ENCODE measurements at places on chromosomes 2 and 18.

- DNase-seq, result no peak
Observed at GRCh38 chr2:28463893-28464292, 32.0 kb upstream of the PLB1 start.

GRCh38 chr2:173793709-173794565, 171.2 kb downstream of the SP3 start:
- no peak for DNase-seq

GRCh38 chr2:184006998-184007397, 591.3 kb upstream of the ZNF804A start:
- no peak for DNase-seq

DNA sequence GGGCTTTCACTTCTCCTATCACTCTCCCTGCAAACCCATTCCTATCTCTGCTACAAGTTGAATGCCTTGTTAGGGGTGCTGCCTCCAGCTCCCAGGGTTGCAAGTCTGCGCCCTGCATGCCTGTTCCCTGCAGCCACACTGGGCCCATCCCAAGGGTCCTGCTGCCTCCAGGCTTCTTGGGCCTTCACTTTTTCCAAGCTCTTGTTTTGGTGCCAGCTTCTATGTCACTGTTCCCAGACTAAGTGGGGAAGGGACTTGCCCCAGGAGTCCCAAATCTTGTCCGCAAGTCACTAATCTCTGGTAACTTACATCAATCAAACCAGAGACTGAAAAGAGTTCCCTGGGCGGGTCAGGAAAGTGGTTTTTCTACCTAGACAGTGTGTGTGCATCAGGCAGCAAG, 65.4 kb downstream of the ZCCHC2 start:
- DNase-seq, result no peak

DNA sequence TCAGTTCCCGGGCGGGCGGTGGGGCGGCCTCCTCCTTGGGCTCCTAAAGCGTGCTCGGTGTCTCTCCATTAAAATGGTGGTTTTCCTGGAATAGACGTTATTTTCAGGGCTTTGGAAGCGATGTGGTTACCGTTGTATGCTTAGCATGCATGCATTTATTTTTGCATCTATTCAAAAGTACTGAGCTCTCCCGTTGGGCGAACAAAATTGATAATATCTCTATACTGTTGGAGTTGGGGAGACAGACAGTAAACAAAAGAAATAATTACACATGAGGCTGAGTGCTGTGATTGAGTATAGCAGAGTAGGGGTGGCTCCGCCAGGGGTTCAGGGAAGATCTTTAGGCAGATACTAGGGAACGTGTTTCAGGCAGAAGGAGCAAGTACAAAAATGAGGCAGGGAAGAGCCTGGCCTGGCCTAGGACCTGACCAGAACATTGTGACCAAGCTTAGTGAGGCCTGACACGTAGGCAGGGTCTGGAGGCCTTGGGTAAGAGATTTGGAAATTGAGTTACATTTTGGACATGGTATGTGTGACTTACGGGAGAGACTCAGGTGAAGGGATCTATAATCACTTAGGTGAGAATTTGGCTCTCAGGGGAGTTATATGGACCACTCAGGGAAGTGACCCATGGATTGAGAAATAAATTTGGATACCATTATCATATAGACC, 674 bp downstream of the NCAPH start:
- DNase-seq, result no peak

GRCh38 chr2:30230497-30231211, 680 bp upstream of the LBH start:
- peak; percentile 39 for DNase-seq

DNA sequence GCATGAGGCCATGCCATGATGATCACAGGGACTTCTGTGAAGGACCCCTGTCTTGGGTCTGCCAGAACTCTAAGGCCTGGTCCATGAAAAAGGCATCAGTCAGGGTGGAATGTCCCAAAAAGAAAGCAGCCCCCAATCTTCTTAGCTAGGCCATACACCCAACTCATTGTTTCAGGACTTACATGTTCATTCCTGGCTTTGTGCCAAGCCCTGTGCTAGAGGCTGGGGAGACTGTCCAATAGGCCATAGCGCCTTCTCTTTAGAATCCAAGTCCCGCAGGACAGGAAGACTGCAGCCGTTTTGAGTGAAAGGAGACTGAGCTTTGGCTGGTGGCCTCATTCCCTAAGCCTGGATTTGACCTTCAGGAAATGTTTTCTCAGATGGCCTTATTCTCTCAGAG, 247.3 kb downstream of the PRKCE start:
- no peak for DNase-seq

- DNase-seq, result no peak
Observed at GRCh38 chr2:34523958-34524514, 924.9 kb upstream of the FAM98A start.

GRCh38 chr2:108936866-108937265, 52.2 kb downstream of the EDAR start:
- no peak for DNase-seq

GRCh38 chr2:178928077-178928476, 120.9 kb upstream of the TTN start:
- no peak for DNase-seq

All from activated CD8-positive, alpha-beta memory T cell treated with anti-CD3 and anti-CD28 coated beads, Interleukin-2, amount 50 U/mL, for 4 hours (primary cell).